ENCODE measurements at places on chromosomes 12 and 14.

- no peak for DNase-seq
Measured at GRCh38 chr12:132143336-132144071, 615 bp downstream of the DDX51 start.

DNA sequence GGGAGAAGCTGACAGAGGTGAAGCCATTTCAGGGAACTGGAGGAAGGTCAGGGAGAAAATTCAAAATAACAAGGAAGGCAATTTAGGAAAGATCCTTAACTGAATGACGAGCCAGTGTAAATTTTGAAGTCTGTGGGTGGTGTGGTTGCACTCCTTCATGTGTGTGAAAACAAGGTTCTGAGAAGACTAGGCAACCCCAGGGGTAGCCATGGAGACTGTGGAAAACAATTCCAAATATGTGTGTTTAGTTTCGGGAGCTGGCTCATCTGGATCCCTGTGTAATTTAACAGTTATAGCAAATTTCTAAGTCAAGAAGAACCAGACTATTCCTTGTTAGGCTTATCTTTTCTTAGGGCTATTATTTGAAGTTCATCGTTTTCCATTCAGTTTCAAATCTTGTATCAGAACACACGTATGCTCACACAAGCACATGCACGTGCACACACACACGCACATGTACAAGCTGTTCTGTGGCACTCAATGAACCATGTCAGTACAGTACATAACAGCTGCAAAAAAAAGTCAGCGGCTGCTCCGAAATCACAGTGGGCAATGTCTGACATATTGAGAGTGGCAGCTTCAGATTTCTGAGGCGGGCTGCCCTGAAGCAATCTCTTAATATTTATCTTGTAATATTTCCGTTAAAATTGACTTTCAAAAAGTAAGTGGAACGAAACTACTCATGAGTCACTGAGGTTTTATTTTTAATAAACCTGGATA lies 411.2 kb downstream of the AEBP2 start:
- no peak for DNase-seq

DNA sequence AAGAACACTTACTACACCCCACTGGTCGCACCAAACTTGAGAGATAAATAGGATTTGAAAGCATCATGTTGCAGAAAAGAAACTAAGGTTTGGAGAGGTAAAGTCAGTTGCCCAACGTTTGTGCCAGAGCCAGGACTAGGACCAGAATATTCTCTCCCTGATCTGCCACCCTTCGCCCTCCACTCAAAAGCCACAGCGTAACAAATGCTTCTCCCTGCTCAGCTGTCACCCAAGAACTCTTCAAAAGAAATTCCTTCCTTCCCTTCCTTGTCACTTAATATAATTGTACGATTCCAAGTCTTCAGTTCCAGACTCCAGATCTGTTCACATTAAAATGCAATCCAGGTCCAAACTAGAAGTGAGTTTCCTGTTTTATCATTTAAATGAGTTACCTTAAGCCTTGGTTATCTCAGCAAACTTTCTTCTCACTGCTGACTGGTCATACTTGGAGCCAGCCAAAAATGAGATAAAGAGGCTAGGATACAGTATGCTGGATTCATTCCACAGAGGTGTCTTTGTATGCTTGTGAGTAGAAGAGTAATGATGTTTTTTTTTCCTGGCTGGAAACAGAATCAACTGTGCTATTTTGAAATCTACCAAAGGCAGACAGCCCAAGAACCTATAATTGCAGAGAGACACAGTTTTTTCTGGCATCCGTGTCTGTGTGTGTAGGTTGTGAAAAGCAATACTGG lies 12.8 kb upstream of the PPFIBP1 start:
- no peak for DNase-seq

GRCh38 chr14:72515779-72516770 lies 377.8 kb downstream of the DPF3 start:
- no peak for DNase-seq

DNA sequence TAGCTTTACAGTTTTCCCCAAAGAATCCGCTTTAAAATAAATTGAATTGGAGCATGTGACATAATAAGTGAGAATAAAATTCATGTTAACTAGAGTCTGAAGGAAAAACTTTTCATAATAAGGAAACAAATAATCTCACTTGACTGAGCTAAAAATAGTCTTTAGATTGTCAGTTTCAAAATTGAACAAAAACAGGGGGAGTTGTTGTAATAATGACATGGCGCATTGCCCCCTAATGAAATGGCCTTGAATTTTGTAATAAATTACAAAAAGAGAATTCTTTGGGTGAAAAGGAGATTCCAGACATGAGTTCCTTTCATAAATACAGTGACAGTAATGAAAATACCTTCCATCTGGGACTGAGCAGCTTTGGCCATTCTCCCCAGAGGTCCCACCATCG lies 178.6 kb downstream of the EFCAB11 start:
- no peak for DNase-seq

GRCh38 chr14:101584055-101584859 lies 23.0 kb downstream of the DIO3 start:
- DNase-seq = no peak

DNA sequence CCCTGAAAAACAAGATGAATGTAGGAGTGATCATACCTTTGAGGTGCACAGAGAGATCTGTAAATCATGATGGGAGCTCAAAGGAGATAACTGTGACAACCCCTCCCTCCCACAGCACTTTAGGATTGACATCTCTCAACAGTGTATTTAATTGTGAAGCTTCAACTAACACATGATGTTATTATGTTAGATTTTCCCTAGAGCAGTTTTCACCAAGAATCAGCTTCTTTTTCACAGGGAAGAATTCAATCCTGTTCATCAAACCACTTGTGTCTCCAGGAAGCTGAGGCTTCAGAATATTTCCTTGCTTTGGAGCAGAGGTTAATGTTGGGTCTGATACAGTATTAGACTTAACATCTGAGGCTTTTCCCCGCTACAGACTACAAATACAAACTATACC lies 11.8 kb downstream of the RPS6KA5 start:
- DNase-seq = no peak

GRCh38 chr12:131258398-131258797 lies 304.7 kb downstream of the ADGRD1 start:
- DNase-seq = no peak

DNA sequence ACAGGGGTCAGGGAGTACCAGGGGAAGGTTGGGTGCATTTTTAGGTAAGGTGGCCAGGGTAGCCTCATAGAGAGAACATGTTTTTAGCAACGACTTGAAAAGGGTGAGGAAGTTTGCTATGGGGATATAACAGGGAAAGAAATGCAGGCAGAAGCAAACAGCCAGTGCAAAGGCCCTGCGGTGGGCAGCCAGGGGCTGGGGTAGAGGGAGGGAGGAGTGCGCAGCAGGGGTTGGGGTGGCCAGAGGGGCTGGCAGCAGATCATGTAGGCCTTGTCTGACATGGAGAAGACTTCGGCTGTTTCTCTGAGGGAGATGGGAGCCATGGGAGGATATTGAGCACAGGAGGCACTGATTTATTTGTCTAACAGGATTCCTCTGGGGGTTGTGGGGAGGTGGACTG lies 242.5 kb downstream of the RBM19 start:
- no peak for DNase-seq

DNA sequence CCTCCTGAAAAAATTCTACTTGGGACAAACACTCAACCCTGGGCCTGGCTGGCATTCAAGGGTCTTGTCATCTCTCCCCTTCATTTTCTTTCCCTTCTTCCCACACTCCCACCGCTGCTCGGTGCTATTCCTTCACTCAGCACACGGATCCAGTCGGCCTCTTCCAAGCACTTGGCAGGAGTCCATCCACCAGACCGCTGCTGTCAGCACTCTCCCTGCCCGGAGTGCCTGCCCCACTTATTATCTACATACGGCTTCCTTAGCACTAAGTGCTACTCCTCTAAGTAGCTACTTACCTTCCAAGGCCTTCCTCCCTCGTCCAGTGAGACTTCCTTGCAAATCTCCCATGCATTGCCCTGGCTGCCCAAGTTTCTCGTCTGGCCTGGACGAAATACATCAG lies 29.8 kb downstream of the CALM1 start:
- DNase-seq = no peak

GRCh38 chr14:95211721-95212504 lies 54.6 kb upstream of the DICER1 start:
- DNase-seq = no peak

GRCh38 chr14:50340963-50341362 lies 28.8 kb downstream of the DMAC2L start:
- no peak for DNase-seq

GRCh38 chr12:87074781-87075180 lies 818.6 kb upstream of the MGAT4C start:
- no peak for DNase-seq

DNA sequence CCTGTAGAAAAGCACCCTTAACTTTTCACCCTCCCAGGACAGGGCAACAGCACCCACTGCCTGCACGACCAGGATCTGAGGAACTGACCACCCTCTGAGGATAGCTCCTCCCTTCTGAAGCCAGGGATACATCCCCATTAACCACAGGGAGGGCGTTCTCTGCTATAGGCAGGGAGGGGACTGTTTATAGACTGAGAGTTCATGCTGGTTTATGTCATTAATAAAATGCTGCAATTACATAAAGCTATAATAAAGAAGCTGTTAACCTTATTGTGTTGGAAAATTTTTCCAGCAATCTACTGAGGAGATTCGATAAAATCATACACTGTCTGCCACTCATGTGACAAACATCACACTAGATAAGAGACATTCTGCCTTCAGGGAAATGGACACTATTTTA lies 232.4 kb upstream of the SFSWAP start:
- DNase-seq = no peak

- no peak for DNase-seq
Measured at GRCh38 chr12:103725398-103725797, 115.6 kb downstream of the NT5DC3 start.

GRCh38 chr12:127149226-127149964 lies 1117.6 kb upstream of the TMEM132C start:
- DNase-seq = no peak

DNA sequence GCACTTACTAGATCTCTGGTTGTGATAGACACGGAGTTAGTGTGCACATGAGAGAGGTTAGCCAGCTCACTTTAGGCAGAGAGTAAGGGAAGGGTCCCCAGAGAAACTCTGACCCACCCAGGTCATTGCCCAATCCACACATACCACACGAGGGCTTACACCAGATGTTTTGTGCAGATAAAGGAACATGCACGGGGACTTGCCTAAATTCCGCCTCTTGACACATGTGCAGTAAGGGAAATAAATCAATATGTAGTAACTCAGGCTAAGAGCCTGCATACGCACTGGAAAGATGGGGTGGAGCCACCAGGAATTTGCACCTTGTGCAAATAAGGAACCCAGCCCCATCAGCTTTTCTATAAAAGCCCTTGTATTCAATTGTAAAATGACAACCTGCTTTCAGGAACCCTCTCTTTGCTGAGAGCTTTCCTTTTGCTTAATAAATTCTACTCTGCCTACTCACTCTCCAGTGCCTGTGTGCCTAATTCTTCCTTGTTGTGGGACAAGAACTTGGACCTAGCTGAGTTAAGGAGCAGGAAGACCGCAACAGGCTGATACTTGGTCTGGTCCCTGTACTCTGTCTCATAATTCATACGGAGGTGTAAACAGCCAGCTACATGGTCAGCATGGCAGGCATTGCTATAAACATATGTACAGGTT lies 120.2 kb downstream of the EMP1 start:
- DNase-seq = no peak

GRCh38 chr12:988646-989045 lies 2.4 kb upstream of the ERC1 start:
- DNase-seq = peak; percentile 3

DNA sequence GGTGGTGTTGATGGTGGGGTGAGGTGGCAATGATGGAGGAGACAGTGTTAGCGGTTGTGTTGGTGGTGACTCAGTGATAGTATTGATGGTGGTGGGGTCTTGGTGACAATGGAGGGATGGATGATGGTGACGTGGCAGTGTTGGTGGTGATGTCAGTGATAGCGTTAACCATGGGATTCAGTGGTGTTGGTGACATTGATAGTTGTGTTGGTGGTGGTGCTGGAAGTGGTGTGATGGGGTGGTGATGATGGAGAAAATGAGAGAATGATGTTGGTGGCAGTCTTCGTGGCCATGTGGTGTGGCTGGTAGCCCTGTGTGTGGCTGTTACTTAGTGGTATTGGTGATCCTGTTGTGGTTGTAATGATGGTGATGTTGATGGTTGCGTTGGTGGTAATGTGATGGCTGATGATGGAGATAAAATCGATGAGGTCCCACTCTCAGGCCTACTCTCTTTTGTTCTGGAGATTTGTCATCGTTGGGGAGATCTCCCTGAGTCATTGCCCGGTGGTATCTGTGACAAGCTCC lies 2.6 kb downstream of the DTX1 start:
- no peak for DNase-seq

DNA sequence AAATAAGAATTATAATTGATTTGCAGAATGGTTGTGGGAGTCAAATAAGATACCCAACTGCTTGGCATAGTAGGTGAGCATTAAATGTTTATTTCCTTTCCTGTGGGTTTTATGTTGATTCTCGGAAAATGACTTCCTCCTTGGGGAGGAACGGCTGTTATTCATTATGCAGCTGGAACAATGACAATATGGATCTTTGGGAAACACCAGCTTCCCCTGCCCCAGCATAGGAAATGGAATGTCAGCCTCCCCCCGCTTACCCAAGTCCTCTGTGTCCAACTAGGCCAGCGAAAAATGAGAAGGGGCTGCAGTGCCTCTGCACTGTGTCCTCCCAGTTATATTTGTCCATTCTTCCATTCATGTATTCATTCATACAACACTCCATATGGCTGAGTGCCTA lies 11.7 kb upstream of the CCDC177 start:
- no peak for DNase-seq

- DNase-seq = no peak
Measured at GRCh38 chr12:109840305-109841074, 7.3 kb upstream of the TRPV4 start.

DNA sequence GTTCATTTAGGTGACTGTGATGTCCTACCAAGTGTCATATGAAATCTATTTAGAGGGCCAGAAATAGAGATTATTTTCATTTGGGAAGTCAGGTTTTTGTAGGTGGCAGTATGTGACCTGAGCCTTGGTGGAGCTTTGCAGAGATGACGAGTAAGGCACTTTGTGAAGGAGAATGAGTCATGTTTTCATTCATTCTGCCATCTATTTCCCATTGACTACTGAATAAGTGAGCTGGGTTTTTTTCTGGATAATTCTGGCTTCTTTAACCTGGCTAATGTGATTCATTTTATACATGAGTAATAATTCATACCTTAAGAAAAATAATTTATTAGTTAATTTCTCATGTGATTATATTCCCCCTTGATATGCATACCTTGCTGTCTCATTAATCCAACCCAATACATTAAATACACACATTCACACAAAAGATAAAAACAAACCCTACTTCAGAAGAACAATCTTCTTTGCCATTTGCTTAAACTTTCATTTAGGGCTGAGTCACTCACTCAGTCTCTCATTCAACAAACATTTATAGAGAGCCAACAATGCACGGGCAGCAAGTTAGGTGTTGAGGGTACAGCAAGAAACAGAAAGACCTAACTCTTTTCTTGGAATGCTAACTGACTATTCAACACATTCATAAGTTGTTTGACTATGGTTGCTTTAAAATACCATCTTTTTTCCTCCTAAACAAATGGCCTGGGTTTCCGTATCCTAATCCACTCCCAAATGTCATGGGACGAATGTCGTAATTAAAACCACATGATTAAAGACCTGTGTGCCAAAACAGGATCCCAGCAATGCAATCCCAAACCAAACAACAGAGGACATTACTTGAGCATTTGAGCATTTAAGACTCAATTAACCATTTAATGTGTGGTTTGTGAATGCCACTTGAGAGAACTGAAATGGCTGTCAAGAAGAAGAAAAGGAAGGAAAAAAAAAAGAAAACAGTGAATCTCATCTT lies 78.0 kb downstream of the KITLG start:
- DNase-seq = no peak

Measured in Kasumi-1 (cell line).